ENCODE measurements at places on chromosomes 12 and 14. TPM values are rescaled to one million over a fixed set of nuclear protein-coding genes. Genes with fewer than 3 reads are reported as not detected.

SYCP3 gene
- total RNA-seq, result 0.17 TPM

MMP19 gene
- total RNA-seq, result 0.09 TPM

CLEC2A gene
- total RNA-seq, result not detected

PLXNC1 gene
- total RNA-seq, result 0.09 TPM

ADGRD1 gene
- total RNA-seq, result 0.26 TPM

LRTM2 gene
- not detected for total RNA-seq

KRAS gene
- total RNA-seq, result 43.5 TPM

PDE3A gene
- total RNA-seq, result 2.8 TPM

CLEC9A gene
- not detected for total RNA-seq

P2RX7 gene
- 2.2 TPM for total RNA-seq

NID2 gene
- total RNA-seq, result 62.4 TPM

GPR162 gene
- 0.09 TPM for total RNA-seq

SLC10A1 gene
- total RNA-seq, result not detected

CLEC4C gene
- not detected for total RNA-seq

CD163L1 gene
- total RNA-seq, result 19.0 TPM

HOXC6 gene
- under 0.01 TPM for total RNA-seq

FAIM2 gene
- not detected for total RNA-seq
